ENCODE measurements at places on chromosomes 1 and 21.

DNA sequence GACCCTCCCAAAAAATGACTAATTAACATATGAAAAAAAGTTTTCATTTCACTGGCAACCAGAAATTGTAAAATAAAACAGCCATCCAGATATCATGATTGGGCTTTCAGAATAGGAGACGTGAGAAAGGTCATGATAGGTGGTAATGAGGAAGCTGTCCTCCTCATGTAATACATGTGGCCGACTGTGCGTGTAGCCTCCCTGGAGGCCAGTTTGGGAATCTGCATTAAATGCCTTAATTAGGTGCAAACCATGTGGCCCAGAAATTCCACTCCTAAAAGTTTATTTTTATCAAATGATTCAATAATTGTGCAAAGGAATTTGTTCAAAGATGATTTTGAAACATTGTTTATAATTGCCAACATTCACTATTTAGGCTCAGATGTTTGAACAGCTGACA lies 127.6 kb upstream of the C1orf105 start:
- no peaks in the 10 kb centered on the region for H3K27me3 ChIP-seq
- H3K4me1 ChIP-seq, result no peaks in the 10 kb centered on the region
- no peaks in the 10 kb centered on the region for H3K36me3 ChIP-seq
- DNase-seq, result no peak

DNA sequence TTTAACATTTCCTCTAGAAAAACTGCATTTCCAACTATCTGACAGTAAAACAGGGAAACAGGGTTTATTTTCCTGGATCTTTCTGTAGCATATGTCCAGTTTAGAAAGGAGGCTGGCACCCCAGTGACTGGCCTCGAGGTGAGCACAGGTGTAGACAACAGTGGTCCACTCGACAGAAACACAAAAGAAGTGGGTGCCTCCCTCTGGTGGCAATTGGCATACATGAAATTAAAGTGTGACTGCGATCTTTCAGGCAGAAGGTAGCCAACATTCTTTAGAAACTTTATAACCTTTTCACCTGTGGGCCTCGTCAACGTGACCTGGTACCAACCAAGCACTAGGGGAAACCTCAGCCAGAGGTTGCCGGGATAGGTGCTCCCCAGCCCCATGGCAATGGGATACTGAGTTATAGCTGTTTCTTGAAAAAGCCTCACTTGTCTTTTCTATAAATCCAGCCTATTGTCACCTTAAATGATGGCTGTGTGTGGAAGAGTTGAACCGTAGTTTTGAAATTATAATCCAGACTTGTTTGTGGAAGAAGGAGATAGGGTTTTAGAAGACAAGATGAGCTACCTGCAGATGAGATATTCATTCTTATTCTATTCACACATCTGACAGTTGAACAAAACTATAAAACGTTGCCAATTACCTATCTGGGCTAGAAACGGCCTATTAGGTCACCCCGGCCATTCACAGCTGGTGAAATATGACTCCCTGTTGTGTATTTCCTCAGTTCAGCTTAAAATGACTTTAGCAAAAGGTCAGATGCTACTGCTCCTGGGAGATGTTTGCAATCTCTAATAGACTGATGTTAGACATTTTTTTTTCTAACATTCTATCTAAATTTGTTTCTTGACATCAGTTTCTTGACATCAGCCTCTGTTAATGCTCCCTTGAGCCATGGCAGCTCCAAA lies 44.3 kb downstream of the PCP4 start:
- no peak overlapping the region for H3K27ac ChIP-seq
- DNase-seq, result no peak
- no peaks in the 10 kb centered on the region for H3K27me3 ChIP-seq

DNA sequence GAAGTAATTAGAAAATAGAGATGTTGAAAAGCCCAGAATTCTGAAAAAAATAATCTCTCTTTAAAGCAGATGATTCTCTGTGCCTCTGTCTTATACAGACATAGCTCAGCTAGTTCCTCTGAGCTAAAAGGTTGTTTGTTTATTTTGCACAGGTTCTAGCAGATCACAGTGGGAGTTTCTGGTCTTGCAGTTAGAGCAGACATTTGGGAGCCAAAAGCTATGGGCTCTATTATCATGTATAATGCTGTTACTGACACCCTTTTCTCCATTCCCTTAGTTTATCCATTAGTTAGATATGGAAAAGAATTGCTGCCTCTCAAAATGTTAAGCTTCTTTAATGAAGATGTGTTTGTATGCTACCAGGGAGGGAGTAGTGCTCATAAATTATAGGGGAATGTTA lies 20.5 kb upstream of the CD55 start:
- DNase-seq, result no peak
- no peak overlapping the region for H3K27ac ChIP-seq
- no peak overlapping the region for H3K4me3 ChIP-seq
- no peaks in the 10 kb centered on the region for H3K36me3 ChIP-seq

DNA sequence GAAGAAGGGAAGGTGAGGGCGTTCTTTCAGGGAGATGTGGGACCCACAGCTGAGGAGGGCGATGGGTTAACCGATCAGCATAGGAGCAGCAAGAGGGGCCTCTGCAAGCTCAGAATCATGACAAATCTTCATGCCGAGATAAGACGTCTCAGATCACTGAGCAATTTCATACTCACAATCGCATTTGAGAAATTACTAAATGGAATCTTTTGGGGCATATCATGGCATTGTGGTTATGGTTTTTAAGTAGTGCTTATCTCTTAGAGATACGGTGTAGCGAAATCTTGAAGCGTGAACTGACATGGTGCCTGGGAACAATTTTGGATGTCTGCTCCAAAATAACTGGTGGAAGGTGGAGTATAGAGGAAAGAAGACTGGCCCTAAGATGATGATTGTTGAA lies 6.2 kb downstream of the TNNT2 start:
- no peaks in the 10 kb centered on the region for H3K27me3 ChIP-seq
- H3K36me3 ChIP-seq, result no peaks in the 10 kb centered on the region
- no peaks in the 10 kb centered on the region for H3K4me1 ChIP-seq
- H3K27ac ChIP-seq, result no peak overlapping the region

GRCh38 chr1:27416387-27417111 lies 24.1 kb downstream of the GPR3 start:
- no peaks in the 10 kb centered on the region for H3K4me1 ChIP-seq
- no peak overlapping the region for H3K27ac ChIP-seq
- H3K4me3 ChIP-seq, result no peak overlapping the region
- no peak for DNase-seq

DNA sequence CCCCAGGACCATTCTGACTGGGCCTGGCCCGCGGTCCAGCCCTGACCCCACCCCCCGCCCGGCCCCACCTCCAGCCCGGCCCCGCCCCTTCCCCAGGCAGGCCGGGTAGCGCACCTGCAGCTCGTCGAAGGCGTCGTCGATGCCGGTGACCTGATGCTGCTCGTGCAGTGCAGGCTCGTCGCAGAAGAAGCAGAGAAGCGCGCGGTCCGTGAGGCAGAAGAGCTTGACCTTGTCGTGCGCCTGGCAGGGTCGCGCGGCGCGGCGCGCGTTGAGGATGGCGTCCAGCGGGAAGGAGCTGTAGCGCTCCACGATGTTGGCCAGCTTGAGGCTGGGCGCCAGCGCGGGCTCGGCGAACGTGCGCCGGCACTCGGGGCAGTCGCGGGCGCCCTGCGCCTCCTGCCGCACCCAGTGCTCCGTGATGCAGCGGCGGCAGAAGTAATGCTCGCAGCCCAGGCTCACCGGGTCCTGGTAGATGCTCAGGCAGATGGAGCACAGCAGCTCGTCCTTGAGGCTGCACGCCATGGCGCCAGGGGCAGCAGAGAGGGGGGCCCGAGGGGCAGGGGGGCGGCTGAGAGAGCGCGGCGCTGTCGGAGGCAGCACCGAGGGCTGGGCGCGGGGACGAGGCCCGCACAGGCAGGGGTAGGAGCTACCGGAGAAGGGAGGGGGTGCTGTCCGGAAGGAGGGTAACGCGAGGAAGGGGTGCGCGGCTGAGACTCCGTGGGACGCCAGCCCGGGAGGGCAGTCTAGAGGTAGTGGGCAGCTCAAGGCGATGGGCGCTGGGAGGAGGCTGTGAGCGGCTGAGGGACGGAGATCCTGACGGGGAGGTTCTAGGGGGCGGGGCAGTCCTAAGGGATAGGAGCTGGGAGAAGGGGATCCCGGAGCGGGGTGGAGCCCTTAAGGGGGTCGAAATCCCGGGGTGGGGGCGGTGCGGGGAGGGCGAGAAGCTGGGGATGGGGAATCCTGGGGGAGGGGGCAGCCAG lies 642 bp downstream of the TRIM62 start:
- no peaks in the 10 kb centered on the region for H3K27me3 ChIP-seq
- H3K4me3 ChIP-seq, result peak overlapping the region; percentile 85
- peak overlapping the region; percentile 55 for H3K27ac ChIP-seq
- peak; percentile 78 for DNase-seq

DNA sequence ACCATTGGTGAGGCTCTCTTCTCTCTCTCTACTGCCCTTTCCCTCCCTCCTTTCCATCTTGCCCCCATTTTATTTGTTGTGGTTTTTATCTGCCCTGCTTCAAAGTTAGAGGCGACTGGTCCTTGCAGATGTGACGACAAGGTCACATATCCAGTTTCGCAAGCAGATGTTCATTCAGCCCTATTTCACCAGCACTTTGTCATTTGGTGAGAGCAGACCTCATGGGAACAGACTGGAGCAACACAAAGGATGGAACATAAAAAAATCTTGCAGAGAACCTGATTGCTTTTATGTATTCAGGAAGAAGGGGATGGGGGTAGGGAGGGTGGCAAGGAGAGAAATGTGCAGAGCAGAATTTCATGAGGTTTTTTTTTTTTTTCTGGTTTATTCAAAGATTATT lies 84.3 kb downstream of the ELAVL4 start:
- H3K4me3 ChIP-seq, result no peak overlapping the region
- no peak overlapping the region for H3K27ac ChIP-seq
- no peaks in the 10 kb centered on the region for H3K27me3 ChIP-seq
- no peak for DNase-seq
- H3K36me3 ChIP-seq, result no peaks in the 10 kb centered on the region

- no peak overlapping the region for H3K4me3 ChIP-seq
- no peaks in the 10 kb centered on the region for H3K4me1 ChIP-seq
- no peak overlapping the region for H3K27ac ChIP-seq
- no peak for DNase-seq
- H3K36me3 ChIP-seq, result peaks cover 6% of the 10 kb centered on the region
Observed at GRCh38 chr1:85656948-85657347, 51.3 kb downstream of the ZNHIT6 start.

GRCh38 chr1:4670265-4670664 lies 15.9 kb downstream of the AJAP1 start:
- no peaks in the 10 kb centered on the region for H3K27me3 ChIP-seq
- no peak overlapping the region for H3K4me3 ChIP-seq
- DNase-seq, result no peak
- no peaks in the 10 kb centered on the region for H3K4me1 ChIP-seq

DNA sequence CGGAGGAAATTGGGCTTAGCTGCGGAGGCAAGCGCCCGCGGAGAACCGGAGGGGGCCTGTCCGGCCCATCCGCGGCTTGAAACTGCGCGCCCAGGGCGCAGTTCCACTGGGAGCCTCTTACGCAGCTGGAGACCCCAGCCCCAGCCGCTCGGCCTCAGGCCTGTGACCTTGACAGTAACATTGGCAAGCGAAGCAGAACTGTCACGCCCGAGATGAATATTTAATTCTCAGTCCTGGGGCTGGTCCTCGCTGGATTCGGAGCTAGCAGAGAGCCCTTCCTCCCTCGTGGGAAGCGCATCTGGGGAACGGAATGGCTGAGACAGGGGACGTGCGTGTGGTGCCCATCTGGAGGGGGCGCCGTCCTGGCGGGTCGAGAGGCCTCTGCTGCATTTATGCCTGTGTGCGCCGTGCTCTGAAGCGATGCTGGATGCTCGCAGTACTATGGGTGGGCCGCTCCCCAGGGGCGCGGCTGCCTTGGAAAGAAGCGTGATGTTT lies 928 bp downstream of the SLC6A17 start:
- H3K36me3 ChIP-seq, result no peaks in the 10 kb centered on the region
- H3K4me1 ChIP-seq, result peaks cover 3% of the 10 kb centered on the region
- no peak for DNase-seq
- no peak overlapping the region for H3K4me3 ChIP-seq
- H3K27ac ChIP-seq, result no peak overlapping the region

- H3K4me3 ChIP-seq, result no peak overlapping the region
- DNase-seq, result no peak
- H3K27me3 ChIP-seq, result no peaks in the 10 kb centered on the region
- no peaks in the 10 kb centered on the region for H3K4me1 ChIP-seq
Observed at GRCh38 chr1:214660900-214661299, 57.9 kb downstream of the CENPF start.

GRCh38 chr1:5997316-5997715 lies 5.1 kb upstream of the NPHP4 start:
- no peak overlapping the region for H3K27ac ChIP-seq
- no peaks in the 10 kb centered on the region for H3K27me3 ChIP-seq
- no peak overlapping the region for H3K4me3 ChIP-seq
- no peaks in the 10 kb centered on the region for H3K36me3 ChIP-seq
